AG04450 (cell line): ENCODE measurements at places on chromosomes 4 and X.

- DNase-seq = no peak
Observed at GRCh38 chrX:16712548-16713155, at the start of gene CTPS2. Gene CTPS2 (minus strand): TSS chrX:16712669. CDS start chrX:16702902, 9,767 bp downstream.

- no peak for DNase-seq
Observed at GRCh38 chr4:100746141-100746739, 228.4 kb upstream of the EMCN start.

- DNase-seq = no peak
Observed at GRCh38 chrX:72107320-72107719, 24.4 kb downstream of the RTL5 start.

DNA sequence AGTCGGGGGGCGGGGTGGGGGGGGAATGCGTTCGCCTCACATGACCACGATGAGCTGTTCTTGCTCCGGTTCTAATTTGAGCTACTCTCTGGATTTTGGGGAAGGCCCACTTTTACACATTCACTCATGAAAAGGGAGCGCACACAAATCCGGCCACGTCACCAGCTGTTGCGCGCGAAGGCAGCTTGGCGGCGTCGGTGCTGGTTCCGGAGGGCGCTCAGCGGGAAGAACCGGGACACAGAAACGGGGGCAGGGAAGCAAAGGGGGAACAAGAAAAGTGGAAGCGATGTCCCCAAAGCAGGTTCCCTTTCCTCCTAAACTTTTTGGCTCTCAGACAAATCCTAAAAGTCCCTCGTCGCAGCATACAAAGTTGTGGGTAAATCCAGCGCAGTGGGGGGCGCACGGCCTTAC, 605 bp downstream of the ANXA5 start:
- DNase-seq = peak; percentile 64
